ENCODE measurements at places on chromosomes 2 and 18.

GRCh38 chr2:157722580-157723234, 94.0 kb upstream of the ACVR1C start:
- no peak for DNase-seq

GRCh38 chr2:109032229-109032820, 43.3 kb upstream of the EDAR start:
- peak; percentile 2 for DNase-seq

DNA sequence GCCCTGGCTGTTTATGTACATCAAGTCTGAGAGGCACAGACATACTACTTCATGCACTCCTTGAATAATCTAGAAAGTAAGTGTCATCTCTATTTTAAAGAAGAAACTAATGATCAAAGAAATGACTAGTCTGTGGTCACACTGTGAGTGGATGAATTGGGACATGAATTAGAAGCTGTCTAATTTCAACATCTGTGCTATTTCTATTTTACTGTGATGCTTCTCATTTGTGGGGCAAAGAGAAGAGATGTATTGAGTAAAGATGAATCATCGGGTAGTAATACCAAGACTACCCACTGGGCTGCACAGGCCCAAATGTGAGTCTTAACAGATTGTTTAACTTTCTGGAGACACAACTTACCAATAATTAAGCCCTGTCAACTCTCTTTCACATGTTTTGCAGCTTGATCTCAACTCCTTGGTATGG, 42.4 kb upstream of the MTIF2 start:
- no peak for DNase-seq

- no peak for DNase-seq
Observed at GRCh38 chr2:224769489-224769888, 53.3 kb upstream of the CCDC195 start.

GRCh38 chr2:46171411-46171953, 125.7 kb upstream of the EPAS1 start:
- DNase-seq: no peak

- no peak for DNase-seq
Observed at GRCh38 chr2:219752726-219753125, 125.3 kb downstream of the SLC4A3 start.

- DNase-seq: no peak
Observed at GRCh38 chr18:31819106-31819924, 58.6 kb upstream of the SLC25A52 start.

DNA sequence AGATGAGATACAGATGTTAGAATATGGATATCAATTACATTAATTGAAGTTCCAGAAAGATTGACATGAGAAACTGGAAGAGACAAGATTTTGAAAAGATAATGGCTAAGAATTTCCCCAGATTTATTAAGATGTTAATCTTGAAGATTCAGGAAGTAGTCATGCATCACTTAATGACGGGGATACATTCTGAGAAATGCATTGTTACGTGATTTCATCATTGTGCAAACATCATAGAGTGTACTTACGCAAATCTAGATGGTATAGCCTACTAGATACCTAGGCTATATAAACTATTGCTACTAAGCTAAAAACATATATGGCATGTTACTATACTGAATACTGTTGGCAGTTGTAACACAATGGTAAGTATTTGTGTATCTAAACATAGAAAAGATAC, 6.8 kb upstream of the CHMP3 start:
- DNase-seq: no peak

- no peak for DNase-seq
Observed at GRCh38 chr2:37171624-37171950, 14.8 kb upstream of the EIF2AK2 start.

DNA sequence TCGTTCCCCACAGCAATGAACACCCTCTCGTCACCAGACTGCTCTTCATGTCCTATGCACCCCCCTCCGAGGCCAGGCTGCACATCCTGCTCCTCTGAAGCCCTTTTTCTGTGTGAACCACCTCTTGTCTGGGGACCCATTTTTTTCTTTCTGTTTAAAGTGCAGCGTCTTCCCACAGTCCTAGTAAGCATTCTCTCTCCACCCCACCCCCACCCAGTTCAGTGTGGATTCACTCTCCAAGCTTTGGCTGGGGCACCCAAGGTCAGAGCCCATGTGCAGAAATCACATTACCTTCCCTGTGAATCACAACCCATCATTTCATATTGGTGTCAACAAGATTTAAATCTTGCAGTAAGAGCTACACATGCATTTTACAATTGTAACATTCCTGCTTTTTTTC, 26.4 kb upstream of the PKDCC start:
- no peak for DNase-seq

DNA sequence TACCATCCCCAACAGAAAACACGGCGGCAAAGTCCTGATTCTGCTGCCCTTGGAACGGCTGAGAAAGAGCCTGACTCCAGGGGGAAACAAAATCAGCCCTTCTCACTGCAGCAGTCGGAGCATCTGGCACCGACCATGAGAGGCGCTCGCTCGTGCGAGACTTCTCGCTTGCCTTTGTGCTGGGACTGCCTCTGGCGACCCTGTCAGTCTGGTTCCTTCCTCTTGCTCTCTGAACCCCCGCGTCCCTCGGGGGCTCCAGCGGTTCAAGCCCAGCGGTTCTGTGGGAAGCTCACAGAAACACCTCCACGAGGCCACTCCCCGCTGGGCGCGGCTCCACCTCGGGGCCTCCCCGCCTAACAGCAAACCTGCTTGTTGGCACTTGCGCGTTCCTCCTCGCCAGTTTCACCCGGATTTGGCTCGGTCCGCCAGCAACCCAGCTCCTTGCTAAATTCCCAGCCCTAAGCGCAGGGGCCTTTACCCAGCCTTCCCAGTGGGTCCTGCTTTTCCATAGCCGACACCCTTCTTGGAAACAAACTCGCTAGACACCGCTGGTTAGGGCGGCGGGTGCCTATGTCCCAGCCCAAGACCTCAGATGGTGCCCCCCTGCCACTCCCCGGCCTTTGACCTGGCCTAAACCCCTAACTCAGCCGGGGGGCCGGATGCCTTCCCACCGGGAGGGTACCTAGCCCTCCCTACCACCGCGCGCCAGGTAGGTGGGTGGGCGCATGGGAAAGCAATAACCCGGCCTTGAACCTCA, 2.2 kb downstream of the RND3 start:
- no peak for DNase-seq

- peak; percentile 13 for DNase-seq
Observed at GRCh38 chr18:80247393-80247841, at the start of gene PARD6G. Gene PARD6G (minus strand): TSS chr18:80247514. CDS start chr18:80247348, 166 bp downstream.

All from activated CD8-positive, alpha-beta memory T cell treated with anti-CD3 and anti-CD28 coated beads for 4 hours (primary cell).